ENCODE measurements at places on chromosomes 3 and 15. TPM values are rescaled to one million over a fixed set of nuclear protein-coding genes. Genes with fewer than 3 reads are reported as not detected.

Gene HHLA2
- total RNA-seq, result not detected

GRCh38 chr15:88830016-88830415 lies 26.8 kb downstream of the ACAN start:
- DNase-seq, result no peak

DNA sequence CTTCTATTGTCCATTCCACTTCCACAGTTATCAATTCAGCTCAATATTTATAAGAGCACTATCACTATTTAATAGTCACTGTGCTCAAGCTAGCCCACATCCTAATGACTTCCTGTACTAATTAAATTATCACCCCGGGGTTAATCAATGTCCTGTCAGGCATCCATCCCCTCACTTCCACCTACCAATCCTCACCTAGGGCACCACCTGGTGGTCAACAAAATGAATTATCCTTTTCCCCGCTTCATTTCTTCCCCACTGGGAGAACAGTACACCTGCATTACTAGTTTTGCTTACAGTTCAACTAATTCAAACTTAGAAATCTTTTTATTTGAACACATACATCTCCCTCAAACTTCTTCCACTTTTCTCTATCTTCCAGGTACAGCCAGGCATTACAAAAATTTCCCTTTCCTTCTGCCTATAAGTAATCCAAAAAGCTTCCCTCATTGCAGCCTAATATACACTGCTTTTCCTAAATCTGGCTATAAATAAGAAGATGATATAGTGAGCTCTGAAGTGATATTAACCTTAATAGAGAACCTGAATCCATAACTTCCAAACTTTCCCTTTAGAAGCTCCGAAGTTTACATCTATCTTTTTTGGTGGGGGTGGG lies 68.5 kb downstream of the TMCC1 start:
- DNase-seq, result no peak

GRCh38 chr3:195035345-195036202 lies 235.4 kb downstream of the XXYLT1 start:
- no peak for DNase-seq

Gene FEZF2
- total RNA-seq, result not detected

DNA sequence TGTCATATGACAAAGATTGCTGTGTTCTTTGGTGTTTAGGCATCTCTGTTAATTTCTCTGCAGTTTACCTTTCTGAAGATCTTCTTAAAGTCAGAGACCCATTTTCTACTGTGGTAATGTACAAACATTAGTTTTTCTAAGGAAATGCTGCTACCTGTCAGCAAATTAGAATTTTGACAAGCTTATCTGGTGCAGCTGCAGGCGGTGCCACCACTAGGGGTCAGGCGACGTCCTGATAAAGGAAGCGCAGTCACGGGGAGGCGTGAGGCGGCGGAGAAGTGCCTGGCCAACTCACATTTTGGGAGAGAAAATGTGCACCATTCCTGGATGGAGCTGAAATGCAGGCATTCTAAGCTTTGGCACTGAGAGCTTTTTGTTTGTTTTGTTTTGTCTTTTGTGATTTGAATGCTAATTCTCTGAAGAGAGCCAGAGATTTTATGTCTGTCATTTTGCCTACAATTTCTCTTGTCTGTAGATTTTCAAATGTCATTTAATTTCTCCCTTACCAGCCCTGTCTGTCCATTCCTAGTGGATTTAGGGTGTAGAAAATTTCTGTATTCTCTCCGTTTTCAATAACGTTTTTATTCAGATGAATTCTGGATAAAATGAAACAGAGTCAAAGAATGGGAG lies 24.9 kb upstream of the SIAH2 start:
- peak; percentile 87 for DNase-seq
